Activated T-cell treated with anti-CD3 and anti-CD28 coated beads, Interleukin-2, amount 50 U/mL, for 4 hours (primary cell): ENCODE measurements at places on chromosomes 5 and 9. TPM values are rescaled to one million over a fixed set of nuclear protein-coding genes. Genes with fewer than 3 reads are reported as not detected.

SOX30 gene
- total RNA-seq: not detected

TXNDC8 gene
- total RNA-seq: not detected

PCDHGA11 gene
- total RNA-seq: 0.05 TPM

SLC44A1 gene
- total RNA-seq: 4.0 TPM
